ENCODE measurements at places on chromosomes 11 and 22.

GRCh38 chr11:113315811-113316210 lies 1.4 kb downstream of the TTC12 start:
- DNase-seq, result no peak

- no peak for DNase-seq
Measured at GRCh38 chr11:103920449-103920848, 116.0 kb upstream of the DDI1 start.

DNA sequence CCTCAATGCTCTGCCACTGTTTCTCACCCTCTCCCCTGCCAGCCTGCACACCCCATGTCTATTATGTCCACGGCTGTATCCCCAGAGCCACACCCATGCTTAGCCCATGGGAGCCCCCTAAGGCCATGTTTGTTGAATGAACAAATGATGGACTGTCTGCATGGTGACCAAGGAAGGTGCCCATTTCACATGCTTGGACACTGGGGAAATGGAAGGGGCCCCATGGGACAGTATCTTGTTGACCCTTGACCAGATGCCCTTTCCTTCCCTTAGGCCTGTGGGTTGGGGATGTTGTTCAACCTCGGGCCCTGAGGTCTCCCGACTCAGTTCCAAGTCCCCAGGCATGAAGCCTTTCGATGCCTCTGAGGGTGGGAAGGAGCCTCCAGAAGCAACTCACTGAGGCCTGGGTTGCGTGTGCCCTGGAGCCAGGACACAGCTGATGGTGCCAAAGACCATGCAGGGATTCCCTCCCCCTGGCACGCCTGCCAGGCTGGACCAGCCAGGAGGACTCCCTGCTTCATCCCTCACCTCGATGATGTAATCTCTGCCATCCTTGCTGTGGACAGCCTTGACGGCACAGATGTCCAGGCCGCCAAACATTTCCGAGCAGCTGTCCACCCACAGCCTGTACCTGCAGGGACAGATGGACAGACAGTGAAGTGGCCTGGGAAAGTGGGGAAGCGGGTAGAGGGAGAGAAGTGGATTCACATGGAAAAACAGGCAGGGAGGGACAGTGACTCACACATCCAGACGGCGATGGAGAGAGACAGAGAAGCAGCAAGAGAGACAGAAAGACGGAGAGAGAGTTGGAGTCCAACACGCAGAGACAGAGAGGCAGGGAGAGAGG lies 58.9 kb downstream of the FBXO7 start:
- DNase-seq, result no peak

DNA sequence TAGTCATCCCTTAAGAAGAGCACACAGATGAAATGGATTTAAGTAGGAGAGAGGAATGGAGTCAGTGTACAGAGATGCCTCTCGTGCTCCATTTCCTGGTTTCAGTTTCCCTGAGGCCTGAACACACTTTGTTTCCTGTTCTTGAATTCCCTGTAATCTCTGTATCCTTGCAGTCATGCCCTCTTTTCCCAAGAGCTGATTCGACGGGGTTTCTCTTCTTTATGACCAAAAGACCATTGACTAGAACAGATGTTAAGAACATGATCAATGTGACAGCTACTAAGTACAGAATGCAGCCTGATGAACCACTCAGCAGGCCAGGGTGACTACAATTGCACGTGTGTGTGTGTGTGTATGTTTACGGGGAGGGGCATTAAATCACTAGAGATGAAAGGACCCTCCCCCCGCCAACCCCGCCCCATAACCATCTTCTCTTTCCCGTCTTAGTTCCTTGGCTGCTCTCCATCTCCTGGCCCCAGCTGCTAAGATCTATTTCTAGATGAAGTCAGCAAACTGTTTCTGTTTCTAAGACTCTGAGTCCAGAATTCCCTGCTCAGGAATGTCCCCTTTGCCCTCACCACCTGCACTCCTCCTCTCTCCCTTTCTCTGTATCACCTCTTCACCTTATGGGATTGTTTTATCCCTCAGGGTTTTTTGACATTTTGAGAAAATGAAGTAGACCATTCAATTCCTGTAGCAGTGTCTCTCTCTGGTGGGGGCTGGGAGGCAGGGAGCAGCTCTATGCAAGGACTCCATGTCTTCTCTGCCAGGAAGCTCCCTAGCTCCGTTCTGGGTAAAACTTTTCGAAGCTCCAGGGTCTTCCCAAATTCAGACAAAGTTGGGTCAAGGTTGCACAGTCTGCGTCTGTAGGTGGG lies 26.0 kb downstream of the SLC22A6 start:
- no peak for DNase-seq

DNA sequence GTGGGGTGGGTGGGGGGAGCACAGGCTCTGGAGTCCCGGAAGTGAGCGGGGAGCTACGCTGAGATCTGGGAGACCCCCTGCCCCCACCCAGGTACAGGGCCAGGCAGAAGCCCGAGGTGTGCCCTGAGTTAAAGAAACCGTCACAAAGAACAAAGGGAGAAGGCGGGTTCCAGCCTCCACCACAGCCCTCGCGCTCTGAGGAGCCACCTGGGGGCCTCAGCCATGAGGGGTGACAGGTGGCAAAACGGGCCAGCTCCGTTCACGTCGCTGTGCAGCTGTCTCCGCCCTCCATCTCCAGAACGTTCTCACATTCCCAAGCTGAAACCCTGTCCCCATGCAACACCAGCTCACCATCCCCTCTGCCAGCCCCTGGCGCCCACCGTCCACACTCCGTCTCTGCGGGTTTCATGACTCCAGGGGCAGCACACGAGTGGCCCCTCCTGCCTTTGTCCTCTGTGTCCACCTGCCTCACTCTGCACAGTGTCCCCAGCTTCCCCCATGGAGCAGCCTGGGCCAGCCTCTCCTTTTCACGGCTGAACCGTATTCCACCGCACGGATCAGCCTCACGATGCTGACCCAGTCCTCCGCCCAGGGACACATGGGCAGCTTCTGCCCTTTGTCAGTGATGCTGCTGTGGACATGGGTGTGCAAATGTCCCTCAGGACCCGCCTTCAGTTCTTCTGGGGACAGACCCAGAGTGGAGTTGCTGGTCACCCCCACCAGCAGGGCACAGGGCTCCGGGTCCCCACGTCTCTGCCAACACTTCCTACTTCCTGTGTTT lies 1.7 kb upstream of the MUC5B start:
- DNase-seq, result no peak

- DNase-seq, result no peak
Measured at GRCh38 chr11:36296884-36297543, 926 bp downstream of the PRR5L start.

- no peak for DNase-seq
Measured at GRCh38 chr11:125141178-125141577, 23.4 kb upstream of the PKNOX2 start.

- no peak for DNase-seq
Measured at GRCh38 chr22:43846966-43847365, 15.3 kb downstream of the SULT4A1 start.

- no peak for DNase-seq
Measured at GRCh38 chr11:133576351-133576750, 44.0 kb upstream of the OPCML start.

DNA sequence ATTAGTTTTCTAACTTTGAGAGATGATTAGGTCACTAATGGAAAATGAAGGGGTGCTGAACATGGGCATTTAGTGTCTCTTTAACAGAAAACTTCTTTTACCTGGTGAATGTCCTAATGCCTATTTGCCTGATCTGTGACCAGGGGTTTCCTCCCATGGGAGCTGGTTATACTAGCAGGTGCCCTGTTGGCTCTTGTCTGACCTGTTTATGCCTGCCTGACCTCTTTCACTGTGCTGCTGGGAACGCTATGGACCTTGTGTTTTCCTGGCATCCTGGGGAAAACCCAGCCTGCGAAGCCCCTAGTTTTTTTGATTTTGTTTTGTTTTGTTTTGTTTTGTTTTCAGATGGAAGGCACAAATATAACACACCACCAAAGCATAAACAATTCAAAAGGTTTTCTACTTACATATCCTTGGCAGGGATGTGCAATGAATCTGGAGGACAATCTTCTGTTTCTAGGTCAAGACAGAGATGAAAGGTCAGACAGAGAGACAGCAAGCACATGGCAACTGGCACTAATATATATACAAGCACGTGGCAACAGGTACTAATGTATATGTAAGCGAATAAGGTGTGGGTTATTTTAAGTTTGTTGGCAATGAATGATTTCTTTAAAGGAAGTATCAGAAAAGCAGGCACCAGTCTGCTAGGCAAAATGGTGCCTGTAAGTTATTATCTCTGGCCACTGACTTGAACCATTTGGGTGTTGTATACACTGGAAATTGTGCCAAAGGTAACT lies 390.2 kb downstream of the LUZP2 start:
- DNase-seq, result no peak

GRCh38 chr11:7204778-7205177 lies 46.9 kb upstream of the SYT9 start:
- DNase-seq, result no peak

DNA sequence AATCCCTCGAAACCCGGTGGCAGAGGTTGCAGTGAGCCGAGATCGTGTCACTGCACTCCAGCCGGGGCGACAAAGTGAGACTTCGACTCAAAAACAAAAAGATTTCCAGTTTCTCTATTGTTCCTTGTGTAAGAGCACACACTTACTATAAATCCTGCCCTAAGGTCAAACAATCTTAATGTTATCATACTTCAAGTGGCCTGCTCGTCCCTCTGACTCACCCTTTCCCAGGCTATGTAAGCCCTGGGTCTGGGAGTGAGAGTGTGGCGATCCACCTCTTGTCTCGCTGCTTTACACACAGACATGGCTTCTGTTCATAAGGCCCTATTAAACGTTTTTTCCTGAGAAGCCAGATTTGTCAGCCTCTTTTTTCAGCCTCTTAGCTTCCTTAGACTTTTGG lies 24.4 kb upstream of the A4GALT start:
- DNase-seq, result no peak

GRCh38 chr11:84685976-84686375 lies 941.2 kb downstream of the DLG2 start:
- no peak for DNase-seq

- no peak for DNase-seq
Measured at GRCh38 chr11:112597286-112597790, 336.7 kb upstream of the PLET1 start.

DNA sequence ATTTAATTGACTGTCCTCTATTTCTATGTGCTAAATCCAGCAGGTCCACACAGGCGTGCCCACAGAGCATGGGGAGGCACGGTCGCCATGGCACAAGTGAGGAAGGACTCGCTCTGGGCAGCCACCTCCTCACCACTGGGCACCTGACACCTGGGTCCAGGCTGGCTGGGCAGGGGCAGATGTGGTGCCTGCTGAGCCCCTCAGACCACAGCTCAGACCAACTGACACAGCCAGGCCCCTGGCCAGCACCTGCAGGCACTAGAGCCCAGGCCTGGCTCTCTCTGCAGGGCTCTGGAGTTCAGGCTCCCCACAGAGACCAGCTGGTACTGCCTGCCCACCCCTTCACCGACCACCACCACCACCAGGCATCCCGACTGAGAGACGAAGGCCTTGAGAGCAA lies 27.9 kb downstream of the LINC01488 start:
- no peak for DNase-seq

DNA sequence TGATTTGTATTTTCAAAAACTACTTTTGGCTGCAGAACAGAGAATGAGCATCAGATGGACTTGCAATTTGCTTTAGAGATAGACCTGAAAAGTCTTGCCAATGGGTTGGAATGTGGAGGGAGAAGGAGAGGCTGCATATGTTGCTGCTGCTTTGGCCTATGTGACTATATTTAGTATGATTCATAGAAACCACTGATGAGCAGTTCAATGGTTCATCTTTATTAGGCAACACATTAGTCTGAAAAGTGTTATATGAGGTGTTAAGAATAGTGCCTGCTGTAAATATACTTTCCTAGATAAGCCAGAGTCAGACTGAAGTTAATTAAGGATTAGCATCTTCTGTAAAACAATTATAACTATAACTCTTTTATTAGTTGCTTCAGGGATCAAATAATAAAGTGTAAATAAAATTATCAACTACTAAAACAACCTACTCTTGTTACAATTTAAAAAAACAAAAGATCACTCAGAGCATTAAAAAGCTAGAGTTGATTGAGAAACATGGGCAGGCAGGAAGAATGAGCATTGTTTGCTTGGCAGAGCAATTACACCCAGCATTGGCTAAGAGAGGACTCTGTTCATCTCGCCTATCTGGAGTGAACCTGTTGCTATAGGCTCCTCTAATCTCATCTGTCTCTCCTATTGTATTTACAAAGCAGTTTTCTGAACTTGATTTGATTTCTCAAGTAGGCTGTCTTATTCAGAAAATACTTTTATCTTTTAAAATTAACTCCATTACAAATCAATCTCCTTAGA lies 36.3 kb downstream of the HORMAD2 start:
- no peak for DNase-seq

GRCh38 chr11:31810779-31811647 lies at the start of gene PAX6:
TSS of gene PAX6 (minus strand) at chr11:31811322. CDS start at chr11:31806411, 4,911 bp downstream.
- peak; percentile 62 for DNase-seq

- DNase-seq, result no peak
Measured at GRCh38 chr11:60764879-60765278, 8.2 kb downstream of the MS4A15 start.

DNA sequence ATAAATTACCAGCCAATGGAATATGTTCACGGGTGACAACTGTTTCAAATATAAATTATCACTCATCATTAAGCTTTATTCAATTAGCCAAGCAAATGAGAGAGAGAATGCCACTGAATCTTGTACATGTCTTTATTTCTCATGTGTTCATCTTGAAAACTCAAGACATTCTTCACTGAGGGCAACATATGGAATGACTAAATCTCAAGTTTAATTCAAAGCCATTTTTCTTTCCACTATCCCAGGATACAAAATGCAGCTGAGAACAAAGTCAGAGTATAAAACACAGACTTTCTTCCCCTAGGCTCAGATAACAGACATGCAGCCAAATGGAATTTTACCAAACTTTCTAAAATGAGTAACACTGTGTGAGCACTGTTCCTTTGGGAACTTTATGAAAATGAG lies 12.1 kb upstream of the BBOX1 start:
- no peak for DNase-seq

DNA sequence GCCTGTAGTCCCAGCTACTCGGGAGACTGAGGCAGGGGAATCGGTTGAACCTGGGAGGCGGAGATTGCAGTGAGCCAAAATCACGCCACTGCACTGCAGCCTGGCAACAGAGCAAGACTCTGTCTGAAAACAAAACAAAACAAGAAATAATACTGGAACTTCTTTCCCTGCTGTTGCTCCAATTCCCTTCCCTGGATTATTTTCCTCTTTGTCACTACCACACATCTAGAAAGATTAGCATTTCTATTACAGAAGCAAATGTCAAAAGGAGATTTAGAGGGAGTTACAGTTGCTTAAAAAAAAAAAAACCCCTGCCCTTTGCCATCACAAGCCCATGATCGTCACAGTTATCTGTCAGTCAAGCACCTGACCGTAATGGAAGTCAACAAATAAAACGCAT lies 17.7 kb upstream of the SCGB1D1 start:
- DNase-seq, result no peak

GRCh38 chr11:64378335-64378880 lies 19.4 kb downstream of the RPS6KA4 start:
- no peak for DNase-seq

Data from T-helper 2 cell (primary cell).